Thoracic aorta (tissue), 2 donors: ENCODE measurements at places on chromosomes 11 and 22. TPM values are rescaled to one million over a fixed set of nuclear protein-coding genes. Genes with fewer than 3 reads are reported as not detected.

PAMR1 gene
- total RNA-seq: 4.3 TPM

- peaks cover 19% of the 10 kb centered on the region for H3K4me1 ChIP-seq
- no peaks in the 10 kb centered on the region for H3K27me3 ChIP-seq
- peak overlapping the region; percentile 85 for H3K27ac ChIP-seq
- H3K4me3 ChIP-seq: peak overlapping the region; percentile 31
- peak; percentile 44 for DNase-seq
Observed at GRCh38 chr11:62004473-62004872, 37.0 kb upstream of the FTH1 start.

DNA sequence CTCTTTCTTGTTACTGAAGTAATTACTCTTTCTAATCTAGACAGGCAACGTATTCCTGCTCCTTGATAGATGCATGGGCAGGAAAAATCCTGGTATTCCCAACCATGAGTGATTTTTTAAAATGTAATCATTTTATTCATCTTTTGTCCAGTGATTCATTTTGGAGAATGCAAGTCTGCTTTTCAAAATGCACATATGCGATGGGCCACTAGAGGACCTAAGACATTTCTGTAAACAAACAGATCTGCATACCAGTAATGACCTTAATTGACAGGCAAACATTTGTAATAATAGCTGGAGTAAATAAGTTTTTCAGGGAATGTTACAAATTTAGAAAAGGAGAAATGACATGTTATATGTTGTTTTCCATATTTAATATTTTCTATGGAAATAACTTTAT, 1167.6 kb downstream of the JRKL start:
- H3K4me1 ChIP-seq: no peaks in the 10 kb centered on the region
- no peaks in the 10 kb centered on the region for H3K27me3 ChIP-seq
- no peak overlapping the region for H3K4me3 ChIP-seq
- no peak for DNase-seq
- no peak overlapping the region for H3K27ac ChIP-seq
- no peaks in the 10 kb centered on the region for H3K36me3 ChIP-seq

DNA sequence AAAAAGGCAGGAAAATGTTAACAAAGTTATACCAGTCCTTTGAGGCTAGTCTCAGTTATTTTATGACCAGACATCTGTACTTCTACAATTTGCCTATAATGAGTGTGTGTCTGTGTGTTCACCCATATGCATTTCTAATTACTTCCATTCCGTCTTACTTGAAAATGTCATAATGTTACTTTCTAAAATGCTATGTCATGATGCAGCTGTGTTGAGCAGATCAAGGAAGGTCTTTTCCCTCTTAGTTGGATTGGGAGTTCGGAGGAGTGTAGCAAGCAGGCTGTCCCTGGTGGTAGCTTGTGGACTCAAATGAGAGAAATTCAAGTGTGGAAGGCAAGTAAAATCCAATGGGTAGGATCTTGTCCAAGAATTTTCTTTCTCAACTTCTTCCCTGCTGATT, 3.0 kb downstream of the SNX19 start:
- H3K4me3 ChIP-seq: no peak overlapping the region
- no peaks in the 10 kb centered on the region for H3K27me3 ChIP-seq
- no peak overlapping the region for H3K27ac ChIP-seq
- H3K4me1 ChIP-seq: peaks cover 28% of the 10 kb centered on the region
- peaks cover 15% of the 10 kb centered on the region for H3K36me3 ChIP-seq
- DNase-seq: no peak

GRCh38 chr11:73398132-73398526, 21.9 kb downstream of the RELT start:
- DNase-seq: no peak
- peaks cover 3% of the 10 kb centered on the region for H3K4me1 ChIP-seq
- no peaks in the 10 kb centered on the region for H3K36me3 ChIP-seq
- H3K27me3 ChIP-seq: no peaks in the 10 kb centered on the region
- H3K27ac ChIP-seq: no peak overlapping the region
- H3K4me3 ChIP-seq: no peak overlapping the region

- peak overlapping the region; percentile 97 for H3K27ac ChIP-seq
- peaks cover 100% of the 10 kb centered on the region for H3K4me1 ChIP-seq
- no peaks in the 10 kb centered on the region for H3K27me3 ChIP-seq
- H3K4me3 ChIP-seq: peak overlapping the region; percentile 55
- DNase-seq: no peak
Observed at GRCh38 chr11:114131461-114131864, 72.0 kb downstream of the ZBTB16 start.

OOSP4A gene
- not detected for total RNA-seq

DNA sequence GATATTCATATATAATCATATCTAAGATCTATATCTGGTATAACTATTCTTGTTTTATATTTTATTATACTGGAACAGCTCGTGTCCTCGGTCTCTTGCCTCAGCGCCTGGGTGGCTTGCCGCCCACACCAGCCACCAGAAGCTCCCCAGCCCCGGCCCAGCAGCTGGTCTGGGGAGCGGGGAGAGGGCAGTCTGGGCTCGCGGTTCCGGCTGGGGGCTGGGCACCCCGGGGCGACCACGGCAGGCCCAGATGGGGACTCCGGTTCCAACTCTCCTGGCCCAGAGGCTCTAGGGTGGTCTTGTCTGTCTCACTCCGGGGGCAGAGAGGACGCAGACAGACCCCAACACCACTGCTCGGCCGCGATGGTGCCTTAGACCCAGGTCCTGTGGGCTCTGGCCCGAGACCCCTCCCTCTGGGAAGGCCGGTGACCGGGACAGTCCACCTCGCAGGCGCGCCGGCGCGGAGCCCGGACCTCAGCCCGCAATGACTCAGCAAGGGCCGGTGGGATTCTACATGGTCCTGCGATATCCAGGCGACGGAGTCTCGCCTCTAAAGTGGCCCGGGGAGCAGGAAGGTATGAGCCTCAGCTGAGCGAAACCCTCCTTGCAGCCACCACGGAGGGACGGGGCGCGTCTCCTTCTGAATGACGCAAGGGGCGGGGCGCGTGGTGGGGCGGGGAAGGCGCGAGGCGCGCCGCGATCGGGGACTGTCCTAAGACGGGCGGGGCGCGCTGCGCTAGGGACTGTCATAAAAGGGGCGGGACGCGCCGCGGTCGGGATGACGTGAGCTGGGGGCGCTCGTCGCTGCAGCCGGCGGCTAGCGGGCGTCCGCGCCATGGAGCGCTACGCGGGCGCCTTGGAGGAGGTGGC, at the start of gene DGCR6:
DGCR6 (plus strand) TSS at position 781 of the 870 bp plus-strand sequence; CDS start at position 836, 55 bp downstream.
- no peaks in the 10 kb centered on the region for H3K36me3 ChIP-seq
- no peaks in the 10 kb centered on the region for H3K27me3 ChIP-seq
- DNase-seq: no peak
- no peak within 1 kb of the TSS for H3K27ac ChIP-seq

- H3K27ac ChIP-seq: no peak overlapping the region
- DNase-seq: no peak
- no peak overlapping the region for H3K4me3 ChIP-seq
- H3K4me1 ChIP-seq: no peaks in the 10 kb centered on the region
- H3K27me3 ChIP-seq: no peaks in the 10 kb centered on the region
- peaks cover 5% of the 10 kb centered on the region for H3K36me3 ChIP-seq
Observed at GRCh38 chr22:23875801-23876200, 18.1 kb downstream of the SLC2A11 start.

DNA sequence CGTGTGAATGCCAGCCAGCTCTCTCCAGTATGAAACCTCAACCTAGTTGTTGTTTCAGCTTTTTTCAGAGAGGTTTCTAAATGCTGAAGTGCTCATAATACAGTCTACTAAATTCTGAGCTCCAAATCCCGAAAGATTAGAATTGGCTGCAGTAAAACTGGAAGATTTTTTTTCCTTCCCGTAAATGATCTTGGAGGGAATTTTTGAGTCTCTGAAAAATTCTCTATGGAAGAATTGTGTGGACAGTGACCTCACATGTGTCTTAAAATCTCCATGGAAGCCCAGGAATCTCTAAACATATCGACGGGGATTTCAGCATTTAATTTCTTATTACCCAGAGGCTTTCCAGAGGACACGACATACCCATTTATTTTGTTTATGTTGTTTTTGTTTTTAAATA, 1499.2 kb downstream of the LRRC4C start:
- no peaks in the 10 kb centered on the region for H3K27me3 ChIP-seq
- H3K36me3 ChIP-seq: no peaks in the 10 kb centered on the region
- no peak overlapping the region for H3K4me3 ChIP-seq
- no peaks in the 10 kb centered on the region for H3K4me1 ChIP-seq

RIMBP3C gene
- total RNA-seq: 0.14 TPM

DNA sequence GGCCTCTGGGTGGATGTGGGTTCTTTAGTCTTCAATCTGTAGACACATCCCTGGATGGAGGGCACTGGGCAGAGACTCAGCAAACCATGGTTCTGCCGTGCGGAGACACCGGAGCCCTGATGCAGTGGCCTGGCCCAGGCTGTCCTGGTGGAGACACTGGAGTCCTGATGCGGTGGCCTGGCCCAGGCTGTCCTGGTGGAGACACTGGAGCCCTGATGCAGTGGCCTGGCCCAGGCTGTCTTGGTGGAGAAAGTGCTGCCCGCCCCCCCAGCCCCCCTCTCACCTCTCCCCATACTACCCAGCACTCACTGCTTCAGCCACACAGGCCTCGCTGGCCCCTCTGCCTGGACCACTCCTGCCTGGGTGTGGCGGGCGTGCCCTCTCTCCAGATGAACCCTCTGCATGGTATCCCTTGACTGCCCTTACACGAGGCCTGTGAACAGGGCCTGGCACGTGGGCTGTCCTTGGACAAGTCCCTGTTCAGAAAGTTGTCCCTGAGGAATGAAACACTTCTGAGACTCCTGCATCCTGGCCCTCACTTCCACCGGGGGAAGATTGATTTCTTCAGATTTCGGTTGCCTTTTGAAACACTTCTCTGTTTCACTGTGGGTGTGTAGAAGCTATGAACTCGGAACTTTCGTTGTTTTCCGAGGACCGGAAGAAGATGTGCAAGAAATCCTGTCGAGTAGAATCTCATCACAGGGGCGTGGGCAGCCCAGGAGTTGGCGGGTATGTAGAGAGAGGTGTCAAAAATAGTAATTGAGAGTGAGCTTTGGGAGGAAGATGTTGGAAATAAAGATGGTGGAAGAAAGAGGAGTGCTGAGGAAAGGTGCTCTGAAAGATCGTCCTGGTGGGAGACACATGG, 26.2 kb downstream of the IGHMBP2 start:
- H3K4me1 ChIP-seq: peaks cover 19% of the 10 kb centered on the region
- H3K4me3 ChIP-seq: no peak overlapping the region
- no peak for DNase-seq
- H3K27me3 ChIP-seq: no peaks in the 10 kb centered on the region
- peaks cover 29% of the 10 kb centered on the region for H3K36me3 ChIP-seq

TSPAN32 gene
- total RNA-seq: 6.9 TPM

DNA sequence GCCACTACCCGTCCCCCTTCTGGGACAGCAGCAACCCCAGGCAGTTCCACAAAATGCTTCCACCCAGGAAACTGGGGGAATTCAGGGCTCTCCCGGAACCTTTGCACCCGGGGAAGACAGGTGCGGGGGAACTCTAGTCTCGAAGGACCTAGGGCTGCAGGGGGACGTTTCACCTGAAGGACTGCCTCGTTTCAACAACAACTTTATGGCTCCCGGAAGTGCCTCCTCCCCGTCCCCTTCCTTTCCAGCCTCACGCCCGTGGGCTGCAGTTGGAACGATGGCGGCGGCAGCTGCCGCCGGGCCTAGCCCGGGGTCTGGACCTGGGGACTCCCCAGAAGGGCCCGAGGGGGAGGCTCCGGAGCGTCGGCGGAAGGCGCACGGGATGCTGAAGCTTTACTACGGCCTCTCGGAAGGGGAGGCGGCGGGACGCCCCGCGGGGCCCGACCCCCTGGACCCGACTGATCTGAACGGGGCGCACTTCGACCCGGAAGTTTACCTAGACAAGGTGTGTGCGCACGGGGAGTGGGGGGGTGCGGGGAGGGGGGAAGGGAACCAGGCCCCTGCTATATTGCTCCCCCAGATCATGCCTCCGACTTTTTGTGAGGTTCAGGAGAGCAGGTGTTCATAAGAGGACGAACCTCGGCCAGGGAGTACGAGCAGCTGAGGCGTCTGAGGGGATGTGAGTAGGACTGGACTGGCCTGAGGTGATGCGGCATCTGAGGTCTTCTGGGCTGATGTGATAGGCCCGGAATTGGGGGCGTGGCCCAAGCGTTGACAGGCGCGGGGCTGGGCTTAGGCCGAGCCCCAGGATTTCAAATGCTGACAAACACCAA, at the start of gene VPS51:
VPS51 (plus strand) TSS at position 241 of the 833 bp plus-strand sequence; CDS start at position 278, 37 bp downstream.
- H3K27me3 ChIP-seq: no peaks in the 10 kb centered on the region
- H3K4me3 ChIP-seq: peak within 1 kb of the TSS; percentile 97
- peak within 1 kb of the TSS; percentile 93 for H3K27ac ChIP-seq
- no peaks in the 10 kb centered on the region for H3K36me3 ChIP-seq

DNA sequence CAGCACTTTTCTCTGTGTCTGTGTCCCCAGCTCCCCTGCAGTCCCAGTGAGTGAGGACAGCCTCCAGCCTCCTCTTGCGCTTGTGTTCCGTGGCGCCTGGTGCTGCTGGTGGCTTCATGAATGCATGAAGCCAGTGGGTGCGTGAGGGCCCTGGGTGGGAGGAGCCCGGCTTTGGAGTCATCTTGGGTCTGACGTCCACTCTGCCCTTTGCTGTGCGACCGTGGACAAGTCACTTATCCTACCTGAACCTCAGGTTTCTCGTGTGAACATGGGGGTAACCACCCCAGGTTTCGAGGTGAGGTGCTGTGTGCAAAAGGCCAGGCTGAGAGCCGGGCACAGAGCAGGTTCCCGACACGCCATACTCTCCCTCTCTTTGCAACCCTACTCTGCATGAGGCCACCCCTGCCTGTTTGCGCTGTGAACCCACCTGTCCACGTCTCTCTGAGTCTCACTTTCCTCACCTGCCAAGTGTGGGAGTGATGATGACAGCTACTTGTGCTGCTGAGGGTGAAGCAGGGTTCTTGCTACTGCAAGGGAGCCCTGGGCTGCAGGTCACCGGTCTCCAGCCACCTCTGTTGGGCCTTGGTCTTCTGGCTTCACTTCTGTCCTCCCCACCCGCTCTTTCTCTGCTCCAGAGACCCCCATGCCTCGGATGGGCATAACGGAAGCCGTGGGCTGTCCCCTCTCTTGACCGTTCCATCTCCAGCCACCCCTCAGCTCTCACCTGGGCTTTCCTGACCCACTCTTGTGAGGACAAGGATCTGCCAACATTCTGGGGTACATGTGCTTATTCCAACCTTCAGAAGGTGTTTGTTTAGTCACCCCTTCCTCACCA, 537.6 kb downstream of the TBC1D22A start:
- H3K27me3 ChIP-seq: no peaks in the 10 kb centered on the region
- H3K4me1 ChIP-seq: no peaks in the 10 kb centered on the region
- no peak overlapping the region for H3K27ac ChIP-seq
- no peak overlapping the region for H3K4me3 ChIP-seq

- no peak overlapping the region for H3K4me3 ChIP-seq
- no peak overlapping the region for H3K27ac ChIP-seq
- no peaks in the 10 kb centered on the region for H3K36me3 ChIP-seq
- no peak for DNase-seq
- H3K4me1 ChIP-seq: no peaks in the 10 kb centered on the region
Observed at GRCh38 chr22:30838111-30838510, 130.5 kb downstream of the MORC2 start.

GRCh38 chr11:18986744-18987143, 47.5 kb upstream of the MRGPRX1 start:
- H3K4me3 ChIP-seq: no peak overlapping the region
- H3K36me3 ChIP-seq: no peaks in the 10 kb centered on the region
- H3K27ac ChIP-seq: no peak overlapping the region
- DNase-seq: no peak

- no peak overlapping the region for H3K27ac ChIP-seq
- no peak overlapping the region for H3K4me3 ChIP-seq
- no peak for DNase-seq
- H3K4me1 ChIP-seq: peaks cover 51% of the 10 kb centered on the region
- no peaks in the 10 kb centered on the region for H3K36me3 ChIP-seq
- H3K27me3 ChIP-seq: no peaks in the 10 kb centered on the region
Observed at GRCh38 chr11:108012139-108012725, 3.5 kb downstream of the CUL5 start.

GRCh38 chr11:107006076-107006833, 12.0 kb downstream of the GUCY1A2 start:
- H3K4me3 ChIP-seq: no peak overlapping the region
- no peak for DNase-seq
- H3K27ac ChIP-seq: no peak overlapping the region
- H3K36me3 ChIP-seq: no peaks in the 10 kb centered on the region
